Stimulated activated naive CD4-positive, alpha-beta T cell treated with Interleukin-2 at 50 U/mL for 16 hours (primary cell): ENCODE measurements at places on chromosomes 12 and 14.

- no peak for DNase-seq
Measured at GRCh38 chr12:6171409-6172015, 28.7 kb upstream of the CD9 start.

DNA sequence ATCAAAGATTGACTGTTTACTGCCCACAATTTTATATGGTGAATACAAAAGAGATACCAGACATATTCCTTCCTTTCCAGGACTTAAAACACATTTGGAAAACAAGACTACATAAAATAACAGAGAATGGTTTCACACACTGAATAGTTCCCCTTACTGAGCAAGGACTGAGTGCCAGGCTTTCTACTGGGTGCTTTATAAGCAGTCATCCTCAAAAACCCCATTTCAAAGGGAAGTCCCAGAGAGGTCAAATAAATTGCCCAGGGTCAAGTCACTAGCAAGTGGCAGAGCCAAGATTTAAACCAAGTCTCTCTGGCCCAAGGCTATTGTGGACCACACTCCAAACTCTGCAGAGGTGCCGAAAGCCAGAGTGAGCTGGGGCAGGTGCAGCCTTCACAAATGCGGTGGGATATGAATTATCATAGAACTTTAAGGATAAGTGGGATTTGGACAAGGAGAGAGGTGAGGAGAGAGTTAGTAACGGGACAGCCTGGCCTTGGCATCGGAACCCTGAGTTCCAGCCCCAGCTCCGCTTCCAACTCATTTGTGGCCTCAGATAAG, 9.1 kb upstream of the RPAP3 start:
- no peak for DNase-seq

DNA sequence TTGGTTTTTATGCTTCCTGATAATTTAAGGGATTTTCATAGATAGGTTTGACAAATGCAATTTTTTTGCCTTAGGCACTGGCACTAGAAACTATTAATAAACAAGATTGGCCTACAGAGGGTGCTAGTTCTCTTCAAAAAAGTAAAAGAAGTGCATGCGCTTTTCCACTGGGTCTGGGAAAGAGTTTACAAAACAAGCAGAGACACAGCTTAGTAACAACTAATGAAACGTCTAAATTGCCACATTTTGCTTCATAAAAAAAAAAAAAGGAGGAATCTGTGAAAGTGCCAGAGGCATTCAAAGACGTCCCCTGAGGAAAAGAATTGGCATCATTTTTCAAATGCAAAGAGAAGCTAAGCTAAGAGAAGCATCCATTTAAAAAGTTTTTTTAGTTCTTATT, 58.3 kb upstream of the EEA1 start:
- DNase-seq, result no peak

- DNase-seq, result no peak
Measured at GRCh38 chr12:45208604-45209487, 7.0 kb upstream of the ANO6 start.

GRCh38 chr12:15540469-15540872, 218.2 kb downstream of the PTPRO start:
- no peak for DNase-seq

GRCh38 chr14:89129570-89129969, 287.5 kb downstream of the FOXN3 start:
- DNase-seq, result no peak

GRCh38 chr12:130482448-130482847, 144.8 kb downstream of the PIWIL1 start:
- no peak for DNase-seq

DNA sequence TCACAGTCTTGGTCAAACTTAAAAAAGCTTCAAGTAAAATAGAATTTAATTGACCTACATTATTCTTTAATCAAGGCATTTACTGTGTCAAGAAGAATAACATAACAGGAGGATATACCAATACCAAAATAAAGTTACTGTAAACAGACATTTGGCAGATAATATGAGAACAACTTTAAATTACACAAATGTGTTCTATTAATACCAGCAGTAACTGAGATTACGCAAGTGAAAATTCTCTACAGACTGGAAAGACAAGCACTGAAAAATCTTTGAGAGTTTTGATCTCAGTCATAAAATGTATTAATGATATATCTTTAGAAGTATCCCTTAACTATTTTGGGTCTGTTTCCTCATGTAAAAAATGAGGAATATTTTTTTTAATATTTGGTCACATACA, 169.2 kb upstream of the SOX5 start:
- DNase-seq, result no peak

- DNase-seq, result no peak
Measured at GRCh38 chr14:104908303-104908702, 16.4 kb upstream of the PLD4 start.

DNA sequence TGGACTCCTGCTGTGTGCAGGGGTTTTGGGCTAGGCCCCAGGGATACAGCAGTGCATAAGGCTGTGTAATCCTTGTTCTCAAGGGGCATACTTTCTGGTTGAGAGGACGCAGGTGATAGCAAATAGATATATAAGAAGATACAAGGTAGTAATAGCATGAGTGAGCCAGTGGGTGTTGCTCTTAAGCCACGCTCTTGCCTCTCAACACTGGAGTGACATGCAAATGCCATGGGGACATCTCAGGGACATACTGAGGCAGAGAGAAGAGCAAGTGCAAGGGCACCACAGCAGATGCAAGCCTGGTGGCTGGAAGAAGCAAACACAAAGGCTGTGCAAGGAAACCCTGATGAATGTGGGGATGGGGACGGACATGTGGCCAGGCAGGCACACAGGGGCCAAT, 223.3 kb downstream of the CHST11 start:
- no peak for DNase-seq

GRCh38 chr12:19547271-19547671, 108.0 kb downstream of the AEBP2 start:
- no peak for DNase-seq

- no peak for DNase-seq
Measured at GRCh38 chr12:122503147-122503751, 2.5 kb upstream of the ZCCHC8 start.

DNA sequence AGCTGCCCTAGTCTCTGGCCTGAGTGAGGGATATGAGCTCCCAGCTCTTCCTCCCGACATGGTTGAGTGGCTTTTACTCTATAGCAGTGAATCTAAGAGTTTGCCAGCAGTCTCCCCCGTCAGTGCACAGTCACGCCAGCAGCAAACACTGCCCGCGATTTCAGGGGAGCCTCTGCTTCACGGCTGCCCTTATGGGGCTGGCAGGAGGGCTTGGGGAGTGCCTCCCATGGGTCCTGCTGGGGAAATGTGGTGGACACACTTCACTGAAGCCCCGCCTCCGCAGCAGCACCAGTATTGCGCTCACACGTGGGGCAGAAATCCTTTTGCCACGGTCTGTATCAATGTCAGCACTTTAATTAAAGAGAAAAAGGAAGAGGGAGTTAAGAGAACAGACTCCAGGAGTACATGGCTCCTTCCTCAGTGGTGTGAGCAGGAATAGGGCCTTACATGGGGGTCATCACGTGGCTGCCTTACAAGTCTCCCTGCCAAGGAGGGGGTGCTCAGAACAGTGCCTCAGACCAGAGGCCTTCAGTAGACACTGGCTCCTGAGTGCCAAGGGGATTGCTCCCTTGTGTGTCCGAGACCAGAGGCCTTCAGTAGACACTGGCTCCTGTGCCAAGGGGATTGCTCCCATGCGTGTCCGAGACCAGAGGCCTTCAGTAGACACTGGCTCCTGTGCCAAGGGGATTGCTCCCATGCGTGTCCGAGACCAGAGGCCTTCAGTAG, 55.7 kb downstream of the SFSWAP start:
- no peak for DNase-seq

GRCh38 chr12:70719672-70720420, 82.6 kb upstream of the PTPRB start:
- DNase-seq, result no peak

DNA sequence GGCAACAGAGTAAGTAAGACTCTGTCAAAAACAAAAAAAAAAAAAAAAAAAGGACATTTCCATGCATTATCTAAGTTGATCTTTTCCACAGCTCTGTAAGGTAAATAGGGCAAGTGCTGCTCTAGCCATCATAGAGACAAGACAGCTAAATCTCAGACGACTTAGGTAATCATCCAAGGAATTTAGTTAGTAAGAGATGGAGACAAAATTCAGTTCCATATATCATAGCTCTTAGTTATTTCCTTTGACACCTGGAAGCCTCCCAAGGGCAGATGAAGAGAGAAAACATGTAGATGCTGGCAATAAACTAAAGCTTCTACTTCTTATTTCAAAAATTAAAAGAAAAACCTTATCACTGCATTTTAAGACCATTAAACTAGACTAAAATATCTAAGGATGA, 48.7 kb downstream of the ST8SIA1 start:
- DNase-seq, result no peak

DNA sequence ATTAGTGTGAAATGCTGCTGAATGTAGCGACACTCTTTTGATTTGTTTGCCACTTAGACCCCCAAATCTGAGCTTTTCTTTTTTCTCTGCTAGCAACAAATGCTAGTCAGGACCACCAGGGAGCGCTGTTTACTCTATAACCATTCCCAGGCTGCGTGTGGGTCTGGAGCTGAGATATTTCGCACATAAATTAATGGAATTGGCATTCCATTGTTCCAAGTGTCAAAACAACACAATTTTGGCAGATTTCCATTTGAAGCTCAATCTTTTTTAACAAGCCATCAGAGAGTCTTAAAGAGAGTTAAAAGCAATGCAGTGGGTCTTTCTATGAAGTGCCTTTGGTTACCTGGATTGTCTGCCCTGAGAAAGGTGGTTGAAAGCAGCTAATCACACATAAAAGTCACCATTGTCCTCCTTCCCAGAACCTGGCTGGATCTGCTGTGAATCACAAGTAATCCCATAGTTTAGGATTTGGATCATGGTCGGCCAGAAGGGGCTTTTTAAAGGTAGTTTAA, 7.4 kb upstream of the TMEM132C start:
- DNase-seq, result no peak

GRCh38 chr12:11819643-11820042, 170.2 kb downstream of the ETV6 start:
- DNase-seq, result no peak

- no peak for DNase-seq
Measured at GRCh38 chr12:88172844-88173407, 30.8 kb downstream of the TMTC3 start.
